Right lobe of liver (tissue), 6 donors: ENCODE measurements at places on chromosomes 1 and 21. TPM values are rescaled to one million over a fixed set of nuclear protein-coding genes. Genes with fewer than 3 reads are reported as not detected.

- peak; percentile 31 for DNase-seq
Observed at GRCh38 chr1:228037401-228038386, 30.9 kb downstream of the WNT3A start.

- peak; percentile 63 for DNase-seq
Observed at GRCh38 chr1:66752000-66752592, at the start of gene DYNLT5. Gene DYNLT5, plus strand, starts transcription at chr1:66752459. Its CDS starts 2,200 bp downstream, at chr1:66754659.

- DNase-seq = no peak
Observed at GRCh38 chr1:95323123-95323522, 89.1 kb downstream of the RWDD3 start.

DNA sequence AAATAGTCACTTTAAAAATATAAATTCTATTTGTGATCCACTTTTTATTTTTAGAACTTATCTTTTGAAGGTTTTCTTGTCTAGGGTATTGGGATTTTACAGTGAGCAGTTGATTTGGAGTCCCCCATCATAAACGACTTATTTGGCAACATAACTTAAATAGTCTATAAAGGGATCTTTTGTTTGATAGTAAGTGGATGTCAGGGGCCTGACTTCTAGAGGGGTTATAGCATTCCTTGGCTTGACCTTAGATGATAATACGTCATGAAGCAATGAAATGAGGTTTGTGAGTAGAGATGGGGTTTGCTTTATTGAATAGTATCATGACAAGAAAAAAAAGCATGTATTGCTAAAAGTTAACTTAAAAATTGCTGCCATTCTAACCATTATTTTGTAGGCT, 17.8 kb downstream of the VPS45 start:
- no peak for DNase-seq

- DNase-seq = peak; percentile 45
Observed at GRCh38 chr1:222618880-222619596, 1.1 kb downstream of the MIA3 start.

DNA sequence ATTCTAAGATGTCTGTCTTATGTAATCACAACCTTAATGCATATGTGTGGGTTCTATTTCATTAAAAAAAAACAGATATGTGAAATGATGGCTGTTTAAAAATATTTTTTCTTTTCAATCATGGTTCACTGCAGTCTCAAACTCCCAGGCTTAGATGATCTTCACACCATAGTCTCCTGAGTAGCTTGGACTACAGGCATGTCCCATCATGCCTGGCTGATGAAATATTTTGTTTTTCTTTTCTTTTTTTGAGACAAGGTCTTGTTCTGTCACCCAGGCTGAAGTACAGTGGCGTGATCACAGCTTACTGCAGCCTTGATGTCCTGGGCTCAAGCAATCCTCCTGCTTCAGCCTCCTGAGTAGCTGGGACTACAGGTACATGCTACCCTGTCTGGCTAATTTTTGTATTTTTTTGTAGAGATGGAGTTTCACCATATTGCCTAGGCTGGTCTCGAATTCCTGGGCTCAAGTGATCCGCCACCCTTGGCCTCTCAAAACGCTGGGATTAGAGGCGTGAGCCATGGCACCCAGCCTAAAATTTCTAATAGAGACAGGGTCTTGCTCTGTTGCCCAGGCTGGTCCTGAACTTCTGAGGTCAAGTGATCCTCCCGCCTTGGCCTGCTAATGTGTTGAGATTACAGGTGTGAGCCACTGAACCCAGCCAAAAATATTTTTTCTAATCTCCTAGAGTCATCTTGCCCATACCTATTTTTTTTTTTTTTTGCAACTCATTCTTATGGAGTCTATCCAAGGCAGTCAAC, 67.6 kb downstream of the GIPC2 start:
- DNase-seq = no peak

DNA sequence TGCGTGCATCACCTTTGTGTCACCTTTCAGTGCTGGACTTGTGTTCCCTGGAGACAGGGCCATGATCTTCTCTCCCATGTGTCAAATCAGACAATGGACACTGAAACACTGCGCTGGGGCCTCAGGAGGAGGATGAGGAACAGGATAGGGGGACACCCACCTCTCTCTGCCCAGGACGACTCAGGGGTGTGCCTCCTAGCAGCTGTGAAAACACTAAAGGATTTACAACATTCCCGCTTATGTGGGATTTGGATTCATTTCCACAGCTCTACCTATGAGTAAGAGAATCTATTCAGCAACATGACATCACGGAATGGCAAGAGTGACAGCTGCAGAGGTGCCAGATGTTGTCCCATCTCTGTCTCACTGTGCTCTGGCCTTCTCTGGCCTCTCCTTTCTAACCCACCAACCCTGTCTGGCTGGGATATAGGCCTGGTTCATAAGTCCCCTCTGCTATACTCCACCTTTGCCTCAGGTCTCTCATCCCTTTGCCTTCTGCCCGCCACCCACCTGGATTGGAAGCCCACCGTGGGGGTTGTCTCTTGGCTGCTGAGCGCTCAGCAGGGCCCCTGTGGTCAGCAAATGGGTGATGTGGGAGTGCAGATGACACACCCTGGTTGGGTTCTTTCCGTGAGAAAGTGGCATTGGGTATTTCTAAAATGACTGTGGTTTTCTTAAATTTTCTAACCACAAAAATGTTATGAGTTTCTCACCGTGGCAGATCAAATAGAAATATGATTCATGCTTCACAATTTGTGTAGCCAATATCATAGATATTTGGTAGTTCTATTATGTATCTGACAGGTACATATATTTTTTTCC, 47.1 kb upstream of the TLR5 start:
- no peak for DNase-seq

DNA sequence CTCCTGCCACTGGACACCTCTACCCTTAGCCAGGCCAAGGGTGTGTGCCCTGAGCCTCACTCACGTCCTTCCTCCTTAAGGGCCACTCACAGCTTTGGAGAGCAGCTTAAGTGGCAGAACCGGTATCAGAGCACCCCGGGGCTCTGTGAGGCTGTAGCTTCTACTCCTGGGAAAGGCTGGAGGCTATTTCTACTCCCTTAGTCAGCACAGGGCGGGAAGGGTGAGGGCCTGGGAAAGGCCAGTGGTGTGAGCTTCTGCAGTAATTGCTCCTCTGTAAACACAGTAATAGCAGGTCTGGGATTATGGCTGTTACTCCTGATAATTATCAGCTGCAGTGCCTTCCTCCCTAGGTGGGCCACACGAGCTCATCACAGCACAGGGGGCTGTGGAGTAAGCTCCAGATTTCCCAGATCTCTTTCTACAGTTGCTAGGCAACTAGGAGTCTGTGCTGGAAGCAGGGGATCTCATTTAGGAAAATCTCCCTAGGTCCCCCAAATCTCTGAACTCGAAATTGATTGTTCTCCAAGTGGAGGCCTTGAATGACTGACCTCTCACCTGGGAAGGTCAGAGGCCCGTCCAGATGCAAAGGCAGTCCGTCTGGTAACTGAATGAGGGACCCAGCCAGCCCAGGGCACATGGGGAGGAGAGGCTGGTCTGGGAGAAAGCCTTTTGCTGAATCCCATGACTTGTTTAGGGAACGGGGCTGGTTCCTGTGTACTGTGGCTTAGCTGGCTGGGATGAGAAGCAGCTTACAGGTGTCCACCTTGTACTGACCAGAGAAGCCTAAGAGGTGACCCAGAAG, 29.3 kb downstream of the IER5 start:
- no peak for DNase-seq

DNA sequence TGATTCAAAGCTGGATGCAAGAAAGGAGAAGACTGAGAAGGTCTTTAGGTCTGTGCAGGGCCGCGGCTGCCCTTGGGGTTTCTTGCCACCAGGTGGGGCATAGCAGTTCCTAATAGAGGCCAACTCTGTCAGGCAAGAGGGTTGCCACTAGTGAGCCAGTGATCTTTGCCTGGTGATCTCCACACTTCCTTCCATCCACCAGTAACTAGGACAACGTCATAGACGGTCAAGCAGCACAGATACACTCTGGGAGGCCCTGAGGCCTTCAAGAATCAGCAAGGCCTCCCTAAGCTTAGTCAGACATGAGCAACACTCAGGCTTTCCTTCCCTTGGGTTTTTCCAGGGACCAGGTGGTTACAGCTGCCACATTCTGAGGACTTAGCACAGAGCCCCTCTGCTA, 32.9 kb upstream of the ATP2B4 start:
- DNase-seq = no peak

GRCh38 chr1:109985247-109986053, 885 bp downstream of the AHCYL1 start:
- DNase-seq = peak; percentile 60

DNA sequence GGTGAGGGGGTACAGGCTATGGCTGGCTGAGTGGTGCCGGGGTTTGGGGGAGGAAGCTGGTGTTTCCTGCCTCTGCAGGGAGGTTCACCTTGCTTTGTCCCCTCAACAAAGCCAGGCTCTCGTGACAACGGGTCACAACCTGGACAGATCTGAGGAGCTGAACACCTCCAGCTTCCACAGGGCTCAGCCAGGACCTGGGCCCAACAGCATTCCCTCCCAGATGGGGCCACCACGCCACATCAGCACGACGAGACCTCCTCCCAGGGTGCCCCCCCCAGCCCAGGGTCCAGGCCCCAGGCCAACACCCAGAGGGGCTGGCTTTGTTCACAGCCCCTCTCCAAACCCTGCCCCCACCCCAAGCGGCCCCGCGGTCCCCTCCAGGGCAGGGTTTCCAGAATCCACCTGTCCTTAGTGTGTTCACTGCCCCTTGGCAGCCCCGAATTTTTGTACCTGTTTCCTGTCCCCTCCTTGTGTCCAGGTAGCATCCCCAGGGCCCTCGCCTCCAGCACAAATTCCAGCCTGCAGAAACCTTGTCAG, 34.7 kb downstream of the UBE2G2 start:
- no peak for DNase-seq

- DNase-seq = no peak
Observed at GRCh38 chr1:248808876-248809275, 16.8 kb downstream of the SH3BP5L start.

GRCh38 chr1:173410133-173410793, 66.9 kb upstream of the PRDX6 start:
- no peak for DNase-seq

DNA sequence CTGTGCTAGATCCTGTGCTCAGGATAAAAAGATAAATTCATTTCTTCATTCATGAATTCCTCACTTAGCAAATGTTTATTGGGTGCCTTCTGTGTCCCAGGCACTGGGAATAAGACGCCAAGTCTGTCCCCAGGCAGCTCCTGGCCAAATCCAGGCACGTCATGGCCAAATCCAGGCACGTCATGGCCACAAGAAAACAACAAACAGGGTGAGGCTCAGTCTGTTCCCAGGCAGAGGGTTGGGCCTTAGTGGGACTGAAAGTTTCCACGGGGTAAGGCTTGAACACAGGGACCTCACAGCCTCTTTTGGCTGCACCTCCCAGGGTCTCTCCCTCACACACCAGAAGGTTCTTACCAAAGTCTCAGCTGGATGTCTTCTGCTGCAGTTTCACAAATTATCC, 95.7 kb downstream of the PAX7 start:
- no peak for DNase-seq

- no peak for DNase-seq
Observed at GRCh38 chr21:14817311-14817710, 247.5 kb downstream of the NRIP1 start.

DNA sequence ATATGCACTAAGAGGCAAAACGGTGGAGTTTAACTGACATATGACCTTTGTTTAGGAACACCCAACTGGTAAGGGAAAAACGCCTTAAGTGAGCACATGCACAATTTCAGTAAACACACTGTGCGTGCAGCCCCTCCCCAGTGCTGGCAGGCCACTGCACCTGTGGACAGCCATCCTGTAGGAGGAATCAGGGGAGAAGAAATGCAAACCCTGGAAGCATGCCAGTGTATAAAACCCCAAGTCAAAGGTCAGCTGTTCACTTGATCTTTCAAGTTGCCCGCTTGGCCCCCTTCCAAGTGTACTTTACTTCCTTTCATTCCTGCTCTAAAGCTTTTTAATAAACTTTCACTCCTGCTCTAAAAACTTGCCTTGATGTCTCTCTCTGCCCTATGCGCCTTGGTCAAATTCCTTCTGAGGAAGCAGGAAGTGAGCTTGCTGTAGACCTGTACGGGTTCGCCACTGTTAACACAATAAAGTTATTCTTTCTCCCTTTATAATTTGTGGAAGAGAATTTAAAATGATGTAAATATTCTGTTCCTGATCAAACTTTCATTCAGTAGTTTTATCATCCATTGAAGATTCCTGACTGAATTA, 31.8 kb downstream of the USP25 start:
- DNase-seq = peak; percentile 69

GRCh38 chr1:204087893-204088528, 15.1 kb downstream of the SOX13 start:
- no peak for DNase-seq

- no peak for DNase-seq
Observed at GRCh38 chr21:15667010-15667409, 62.8 kb upstream of the USP25 start.

DNA sequence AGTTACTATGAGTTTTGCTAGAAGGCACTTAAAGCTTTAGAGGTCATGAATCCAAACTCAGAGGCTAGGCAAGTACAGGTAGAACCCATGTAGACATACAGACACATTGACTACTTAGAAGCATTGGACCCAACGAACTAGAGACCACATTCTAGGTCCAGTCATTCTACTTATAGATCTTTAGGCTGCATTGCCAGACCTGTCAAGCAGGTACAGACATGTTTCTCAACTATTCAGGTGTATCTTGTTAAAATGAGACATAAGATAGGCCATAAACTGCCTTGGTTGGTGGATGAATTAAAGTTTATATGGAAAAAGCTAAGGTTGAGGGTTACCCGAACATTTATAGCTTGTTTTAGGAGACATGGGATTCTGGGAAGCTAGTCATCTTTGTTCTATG, 6.5 kb downstream of the ZP4 start:
- no peak for DNase-seq

- no peak for DNase-seq
Observed at GRCh38 chr1:83839566-83840173, 159.3 kb downstream of the TTLL7 start.

DNA sequence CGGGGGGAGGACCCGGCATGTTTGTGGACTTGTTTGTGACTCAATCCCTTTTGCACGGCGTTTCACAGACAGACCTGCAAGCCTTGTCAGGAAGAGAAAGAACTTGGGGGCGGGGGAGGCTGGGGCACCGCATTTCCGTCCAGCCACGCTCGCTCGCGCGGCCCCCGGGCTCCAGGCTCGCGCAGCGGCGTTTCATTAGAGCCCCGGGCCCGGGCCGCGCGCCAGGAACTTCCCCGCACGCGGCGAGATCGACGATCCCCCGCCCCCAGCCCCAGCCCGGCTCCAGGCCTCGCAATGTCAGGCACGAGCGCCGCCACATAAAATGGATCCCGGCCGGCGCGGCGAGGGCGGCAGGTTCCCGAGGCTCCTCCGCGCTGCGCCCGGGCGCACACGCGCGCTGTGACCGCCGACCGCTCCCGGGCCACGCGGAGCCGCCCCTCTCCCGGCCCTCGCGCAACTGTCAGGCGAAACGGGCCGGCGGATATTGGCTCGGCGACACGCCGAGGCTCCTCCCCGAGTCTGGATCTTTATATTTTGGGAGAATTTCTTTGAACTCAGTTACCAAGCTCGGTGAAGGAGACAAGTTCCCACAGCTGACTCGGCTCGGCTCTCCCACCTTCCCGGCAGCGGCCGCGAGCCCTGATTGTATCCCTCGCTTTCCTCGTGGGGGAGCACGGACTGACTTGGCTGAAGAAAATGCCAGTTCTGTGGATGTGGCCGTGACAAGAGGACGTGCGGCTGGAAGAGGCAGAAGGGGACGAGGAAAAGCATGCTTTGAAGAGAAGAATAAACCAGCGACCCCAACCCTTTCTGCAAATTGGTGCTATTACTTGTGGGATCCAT, at the start of gene KIF26B:
Gene KIF26B, plus strand, starts transcription at position 557 of the 843 bp plus-strand sequence. CDS start 440 bp downstream, outside the sequence.
- peak; percentile 46 for DNase-seq

TSPEAR gene
- not detected for total RNA-seq

C1orf21 gene
- 4.3 TPM for total RNA-seq

CACNA1E gene
- not detected for total RNA-seq

CYYR1 gene
- 3.3 TPM for total RNA-seq

DDR2 gene
- total RNA-seq = 3.0 TPM

IVL gene
- not detected for total RNA-seq

CASZ1 gene
- total RNA-seq = 4.2 TPM

TMEM82 gene
- 15.8 TPM for total RNA-seq

TRIM46 gene
- 0.15 TPM for total RNA-seq
